ENCODE measurements at places on chromosomes 4 and X. TPM values are rescaled to one million over a fixed set of nuclear protein-coding genes. Genes with fewer than 3 reads are reported as not detected.

Gene GBA3
- not detected for total RNA-seq

Gene MGARP
- 0.21 TPM for total RNA-seq

Gene P2RY8
- total RNA-seq, result 6.9 TPM

Gene AIMP1
- 42.3 TPM for total RNA-seq

Gene MAGEB2
- total RNA-seq, result not detected

Gene TGIF2LX
- not detected for total RNA-seq

Gene TSPAN6
- total RNA-seq, result 13.2 TPM

Gene FAM199X
- total RNA-seq, result 16.5 TPM

Gene S100P
- total RNA-seq, result 5.9 TPM

Gene GASK1B
- 56.8 TPM for total RNA-seq

Gene GAGE12F
- total RNA-seq, result not detected

Gene MTTP
- 0.23 TPM for total RNA-seq

GRCh38 chr4:6372649-6373525, 99.5 kb downstream of the PPP2R2C start:
- no peak for DNase-seq

GRCh38 chrX:133373386-133374079, 41.8 kb downstream of the GPC4 start:
- no peak for DNase-seq

DNA sequence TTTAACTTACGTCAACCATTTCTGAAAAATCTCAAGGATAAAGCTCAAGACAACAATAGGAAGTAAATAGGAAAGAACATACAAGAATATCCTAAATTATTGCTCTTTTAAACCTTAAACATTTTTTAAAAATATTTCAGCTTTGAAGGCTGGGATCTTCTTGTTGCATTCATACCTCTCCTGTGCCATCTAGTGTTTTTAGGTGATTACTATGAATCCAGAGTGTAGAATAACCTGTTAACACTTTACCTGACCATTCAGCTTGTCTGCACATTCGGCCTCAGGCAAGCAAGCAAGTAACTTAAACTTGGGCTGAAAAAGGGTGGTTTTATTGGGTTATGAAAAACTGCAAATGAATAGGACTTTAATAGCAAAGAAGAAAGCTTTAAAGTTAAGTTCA, 507.8 kb upstream of the INTU start:
- DNase-seq, result no peak

- DNase-seq, result no peak
Observed at GRCh38 chr4:52198294-52198693, 147.2 kb downstream of the SPATA18 start.

- DNase-seq, result no peak
Observed at GRCh38 chr4:139596684-139597279, 40.8 kb upstream of the SETD7 start.

DNA sequence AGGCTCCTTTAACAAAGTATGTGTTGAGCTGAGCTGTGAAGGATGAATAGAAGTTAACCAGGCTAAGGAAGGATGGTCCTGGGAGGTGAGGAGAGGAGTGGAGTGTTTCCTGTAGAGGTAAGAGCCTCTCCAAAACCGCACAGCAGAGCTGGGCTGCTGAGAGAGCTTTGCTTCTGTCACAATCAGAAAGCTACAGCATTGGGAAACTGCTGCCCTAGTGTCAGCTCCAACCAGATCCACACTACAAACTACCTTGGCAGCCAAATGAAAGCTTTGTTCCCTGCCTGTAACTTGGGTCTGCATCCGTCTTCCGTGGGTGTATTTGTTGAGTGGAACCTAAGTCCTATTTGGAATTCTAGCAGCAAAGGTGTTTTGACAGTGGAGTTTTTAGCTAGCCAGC, 91.8 kb downstream of the REPS2 start:
- no peak for DNase-seq

DNA sequence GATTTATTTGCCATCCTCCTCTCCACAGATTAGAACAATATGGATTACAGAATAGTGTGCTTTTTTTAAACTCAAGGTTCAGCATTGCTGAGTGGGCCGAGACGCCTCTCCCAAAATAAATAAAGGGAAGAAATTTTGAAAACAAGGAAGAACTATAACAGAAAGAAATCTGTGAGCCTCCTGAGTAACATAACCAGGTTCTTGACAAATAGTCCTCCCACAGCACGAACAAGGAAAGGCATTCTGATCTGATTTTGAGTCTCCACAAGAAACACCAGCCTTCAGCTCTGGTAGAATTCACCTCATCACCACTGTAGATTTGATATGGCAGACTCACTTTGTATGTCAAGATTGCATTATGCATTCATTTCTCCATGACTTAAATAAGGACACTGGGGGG, 173.6 kb downstream of the HHIP start:
- no peak for DNase-seq

- no peak for DNase-seq
Observed at GRCh38 chrX:47539860-47540259, 21.1 kb upstream of the ARAF start.

- DNase-seq, result no peak
Observed at GRCh38 chr4:78320349-78320935, 231.1 kb upstream of the ANXA3 start.

DNA sequence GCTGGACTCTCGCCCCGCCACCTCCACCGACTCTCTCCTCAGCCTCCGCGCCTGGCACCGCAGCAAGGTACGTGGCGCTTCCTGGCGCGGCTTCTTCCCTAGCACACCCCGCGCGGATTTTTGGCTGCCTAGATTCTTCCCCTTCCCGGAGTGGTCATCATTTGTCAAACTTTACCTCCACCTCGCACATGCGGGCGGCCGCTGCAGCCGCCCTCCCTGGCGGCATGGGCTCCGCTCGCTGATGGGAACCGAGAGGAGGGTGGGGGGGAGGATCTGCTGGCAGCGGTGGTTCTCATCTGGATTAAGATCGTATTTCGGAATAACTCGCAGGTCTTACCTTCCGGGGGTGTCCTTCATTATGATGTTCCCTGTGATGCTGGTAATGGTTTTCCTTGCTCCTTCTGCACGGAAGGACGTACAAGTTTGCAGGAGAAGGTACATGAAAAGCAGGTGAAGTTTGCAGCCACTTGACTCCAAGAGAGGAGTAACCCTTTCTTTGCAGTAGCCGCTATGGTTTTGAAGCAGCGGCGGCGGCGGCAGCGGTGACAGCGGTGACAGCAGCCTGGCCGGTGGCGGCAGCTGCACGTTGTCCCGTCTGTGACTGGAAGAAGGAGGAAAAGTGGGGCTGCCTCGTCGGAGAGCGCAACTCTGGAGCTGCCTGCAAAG, 2183.9 kb upstream of the TENM3 start:
- DNase-seq, result peak; percentile 13

DNA sequence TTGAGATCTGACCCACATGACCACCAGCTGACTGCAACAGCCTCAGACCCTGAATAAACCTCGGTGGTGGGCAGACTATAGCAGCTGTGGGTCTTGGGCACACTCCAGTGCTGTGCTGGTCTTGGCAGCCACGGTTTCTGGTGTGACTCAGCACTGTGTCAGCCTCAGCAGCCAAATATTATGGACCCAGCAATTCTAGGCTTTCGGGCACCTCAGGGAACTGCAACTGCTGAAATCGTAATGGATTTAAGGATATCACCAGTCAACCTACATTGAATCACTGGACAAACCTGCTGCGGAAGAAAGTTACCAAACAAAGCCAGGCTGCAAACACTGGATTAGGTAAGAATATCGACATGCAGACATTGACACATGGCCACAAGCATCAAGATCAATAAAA, 10.5 kb upstream of the UBE2NL start:
- no peak for DNase-seq

- DNase-seq, result no peak
Observed at GRCh38 chr4:149896432-149896831, 80.8 kb upstream of the IQCM start.

DNA sequence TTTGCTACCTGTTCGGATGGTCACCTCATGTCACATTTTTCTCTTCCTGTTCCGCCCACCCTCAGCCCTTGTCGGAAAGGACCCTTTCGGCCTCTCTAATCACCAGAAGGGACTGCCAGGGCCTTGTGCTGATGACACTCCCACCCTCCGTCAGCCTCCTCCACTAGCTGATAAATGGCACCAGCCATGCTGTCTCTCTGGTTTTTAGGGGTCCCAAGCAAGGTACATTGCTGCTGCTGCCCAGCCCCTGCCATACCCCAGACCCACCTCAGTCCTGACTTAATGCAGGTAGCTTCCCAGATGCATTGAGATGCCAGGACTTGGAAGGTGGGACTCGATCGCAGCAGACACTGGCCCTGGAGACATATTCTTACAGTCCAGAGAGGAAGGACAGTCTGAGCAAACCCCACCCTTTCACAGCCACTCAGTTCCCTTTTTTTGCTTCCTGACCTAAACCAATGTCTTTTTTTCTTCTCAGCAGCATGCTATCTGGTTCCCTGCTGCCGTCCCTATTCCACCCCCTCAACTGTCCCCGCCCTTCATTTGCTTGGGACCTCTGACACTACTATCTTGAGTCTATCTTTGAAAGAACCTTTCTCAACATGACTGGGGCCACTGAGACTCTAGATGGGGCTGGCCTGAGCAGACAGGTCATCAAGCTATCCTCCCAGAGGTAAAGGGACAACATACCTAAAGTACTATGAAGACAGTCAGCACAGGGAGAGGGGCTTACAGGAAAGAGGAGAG, at the start of gene BTK:
BTK (minus strand) TSS at position 397 of the 747 bp plus-strand sequence. CDS start 10,907 bp downstream, outside the sequence.
- DNase-seq, result no peak

GRCh38 chrX:96433409-96434077, 251.1 kb upstream of the DIAPH2 start:
- no peak for DNase-seq

- DNase-seq, result peak; percentile 93
Observed at GRCh38 chr4:15003891-15004738, 1.8 kb downstream of the CPEB2 start.

DNA sequence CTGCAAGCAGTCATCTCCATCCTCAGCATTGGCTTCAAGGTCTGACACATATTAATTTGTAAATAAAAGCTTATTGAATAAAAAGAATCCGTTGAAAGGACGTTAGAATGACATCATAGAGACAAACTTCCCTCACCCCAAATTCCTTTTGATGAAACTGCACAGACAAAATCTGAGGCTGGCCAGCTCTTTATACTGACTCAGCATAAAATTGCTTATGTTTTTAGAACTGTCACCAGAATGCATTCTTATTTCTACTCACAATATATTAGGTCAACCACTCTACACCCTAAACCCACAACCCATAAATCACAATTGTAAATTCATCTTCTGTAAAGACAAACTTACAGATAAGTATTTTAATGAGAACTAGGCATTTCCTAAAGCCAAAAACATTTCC, 359.2 kb upstream of the TEX13C start:
- DNase-seq, result no peak

DNA sequence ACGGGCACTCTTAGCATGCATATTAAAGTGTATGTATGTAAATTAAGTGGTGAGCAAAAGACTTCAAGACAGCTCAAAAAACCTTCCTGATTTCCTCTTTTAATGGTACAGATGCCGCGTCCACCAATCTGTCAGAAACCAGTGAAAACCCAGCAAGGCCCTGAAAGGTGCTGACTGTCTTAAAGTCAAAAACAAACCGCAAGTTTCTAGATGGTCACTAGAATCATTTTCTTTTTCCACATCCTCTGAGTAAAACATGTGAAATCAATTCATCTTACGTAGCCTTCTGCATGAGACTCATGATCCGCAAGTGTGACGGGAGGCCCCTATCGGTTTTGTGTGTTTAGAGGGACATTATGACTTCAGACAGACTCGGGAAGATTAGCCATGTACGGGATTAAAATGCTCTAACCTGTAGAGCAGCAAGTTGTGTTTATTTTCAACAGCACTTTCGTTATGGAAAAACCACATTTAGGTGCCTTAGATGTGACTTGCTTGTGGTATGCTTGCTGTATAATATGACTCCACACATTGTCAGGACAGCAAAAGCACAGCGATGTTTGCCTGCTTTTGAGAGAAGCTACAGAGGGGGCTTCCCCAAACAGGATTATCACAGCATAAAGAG, 88.2 kb upstream of the STS start:
- DNase-seq, result no peak

- DNase-seq, result no peak
Observed at GRCh38 chrX:70592091-70592490, 147.5 kb downstream of the DLG3 start.

DNA sequence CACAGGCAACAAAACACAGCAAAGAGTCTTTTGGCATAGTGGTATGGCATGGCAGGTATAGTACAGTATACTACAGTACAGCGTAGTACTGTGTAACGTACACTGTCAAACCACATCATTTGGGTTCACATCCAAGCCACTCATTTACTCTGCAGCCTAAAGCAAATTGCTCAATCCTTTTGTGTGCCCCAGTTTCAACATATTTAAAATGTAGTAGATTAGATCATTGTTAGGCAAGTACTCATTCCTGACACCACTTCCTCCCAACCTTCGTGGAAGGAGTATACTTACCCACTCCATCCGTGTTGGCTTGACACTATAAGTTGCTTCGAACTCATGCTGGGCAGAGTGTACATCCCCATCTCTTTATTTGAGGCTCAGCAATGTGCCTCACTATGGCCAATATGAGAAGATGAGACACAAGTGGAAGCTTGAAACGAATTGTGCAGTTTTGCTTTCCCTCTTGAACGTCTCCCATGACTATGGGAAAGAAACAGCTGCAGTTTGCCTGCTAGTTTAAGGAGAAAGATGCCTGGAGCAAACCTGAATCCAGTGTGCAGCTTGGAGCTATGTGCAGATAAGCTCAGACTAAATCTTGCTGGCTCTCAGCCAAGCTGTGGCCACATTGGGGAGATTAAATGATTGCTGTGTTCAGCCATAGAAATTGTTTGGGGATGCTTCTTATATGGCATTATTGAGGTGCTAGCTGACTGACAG, 85.7 kb upstream of the TBL1X start:
- no peak for DNase-seq

DNA sequence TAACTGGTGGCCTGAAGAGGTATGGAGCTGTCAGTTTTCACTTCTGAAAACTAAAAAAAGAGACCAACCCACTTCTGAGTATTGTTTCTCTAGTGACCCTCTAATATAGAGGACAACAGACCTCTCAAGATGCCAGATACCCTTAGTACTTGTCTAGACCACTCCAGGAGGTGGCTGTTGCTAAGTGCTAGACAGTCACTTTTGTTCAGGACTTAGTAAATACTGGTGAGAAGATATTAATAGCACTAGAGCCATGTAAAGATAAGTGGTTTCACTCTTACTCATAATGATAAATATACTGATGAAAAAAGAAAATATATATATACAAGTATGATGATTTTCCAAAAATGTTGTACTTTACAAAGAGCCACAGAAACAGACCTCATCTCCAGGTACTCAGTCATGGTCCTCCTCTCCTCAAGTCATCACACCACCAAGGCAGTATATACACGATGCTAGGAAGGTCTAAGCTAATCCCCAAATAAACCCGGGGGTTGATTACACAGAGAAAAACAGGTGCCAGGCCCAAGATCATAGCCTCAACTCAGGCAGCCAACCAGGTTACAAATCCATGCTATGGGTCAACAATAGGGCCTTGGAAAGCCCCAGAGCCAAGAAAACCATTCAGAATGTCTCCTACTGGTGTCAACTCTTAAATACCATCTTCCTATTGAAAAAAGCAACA, 66.9 kb downstream of the ARHGEF9 start:
- DNase-seq, result no peak

GRCh38 chr4:56115898-56116297, 167.2 kb downstream of the CEP135 start:
- no peak for DNase-seq
